ENCODE measurements at places on chromosomes 12 and 14.
A peak's percentile ranks its signal among the peaks of the same experiment; 100 is the strongest.

- H3K36me3 ChIP-seq: peaks cover 24% of the 10 kb centered on the region
- H3K27me3 ChIP-seq: no peaks in the 10 kb centered on the region
- H3K27ac ChIP-seq: peak within 1 kb of the TSS; percentile 91
- H3K4me1 ChIP-seq: peaks cover 36% of the 10 kb centered on the region
- peak; percentile 94 for DNase-seq
Measured at GRCh38 chr12:43805860-43806736, at the start of gene TWF1. Gene TWF1, minus strand, starts transcription at chr12:43806317. Its CDS starts 72 bp downstream, at chr12:43806245.

DNA sequence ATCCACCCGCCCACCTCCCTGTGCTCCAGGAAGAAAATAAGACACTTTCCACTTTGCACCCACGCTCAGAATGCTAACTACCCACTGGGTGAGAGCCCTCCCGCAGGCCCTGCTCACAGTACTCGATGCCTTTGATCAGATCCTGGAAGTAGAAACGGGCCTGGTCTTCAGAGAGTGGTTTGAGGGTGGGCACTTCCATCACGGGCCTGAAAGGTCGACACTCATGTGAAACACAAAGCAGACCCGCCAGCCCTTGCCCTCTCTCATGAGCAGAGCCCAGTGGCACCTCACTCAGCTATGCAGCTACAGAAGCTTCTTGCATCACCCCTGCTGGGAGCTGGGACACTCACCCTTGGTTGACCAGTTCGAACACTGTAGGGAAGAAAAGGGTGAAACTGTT lies 41.1 kb downstream of the CAMKK2 start:
- DNase-seq: no peak
- no peak overlapping the region for H3K27ac ChIP-seq
- no peaks in the 10 kb centered on the region for H3K4me1 ChIP-seq
- H3K36me3 ChIP-seq: peaks cover 19% of the 10 kb centered on the region
- H3K27me3 ChIP-seq: no peaks in the 10 kb centered on the region
- no peak overlapping the region for H3K4me3 ChIP-seq

DNA sequence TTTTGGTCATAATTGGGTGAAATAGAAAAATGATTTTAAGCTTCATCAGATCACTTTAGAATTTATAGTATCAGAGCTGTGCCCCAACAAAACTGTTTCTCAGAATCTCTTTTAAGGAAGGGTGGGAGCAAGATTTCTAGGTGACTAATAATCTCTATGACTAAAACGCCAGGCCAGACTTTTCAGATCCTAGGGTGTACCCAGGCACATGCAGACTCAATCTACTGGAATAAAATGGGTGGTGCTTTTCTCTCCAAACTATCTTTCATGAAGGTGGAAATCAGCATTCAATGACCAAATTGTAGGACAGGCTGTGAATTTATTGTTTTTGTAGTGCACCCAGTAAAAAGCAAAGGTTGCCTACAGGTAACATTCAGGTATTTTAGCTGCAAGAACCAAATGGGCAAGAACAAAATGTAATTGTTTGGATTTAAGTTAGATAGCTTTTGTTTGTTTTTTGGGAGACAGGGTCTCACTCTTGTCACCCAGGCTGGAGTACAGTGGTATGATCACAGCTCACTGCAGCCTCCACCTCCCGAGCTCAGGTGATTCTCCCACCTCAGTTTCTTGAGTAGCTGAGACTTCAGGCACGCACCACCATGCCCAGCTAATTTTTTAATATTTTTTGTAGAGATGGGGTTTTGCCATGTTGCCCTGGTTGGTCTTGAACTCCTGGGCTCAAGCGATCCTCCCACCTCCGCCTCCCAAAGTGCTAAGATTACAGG lies 49.5 kb downstream of the PPP2R5C start:
- H3K4me3 ChIP-seq: peak overlapping the region; percentile 75
- H3K27me3 ChIP-seq: no peaks in the 10 kb centered on the region
- DNase-seq: no peak
- H3K27ac ChIP-seq: peak overlapping the region; percentile 95
- peaks cover 9% of the 10 kb centered on the region for H3K36me3 ChIP-seq

- peaks cover 20% of the 10 kb centered on the region for H3K4me1 ChIP-seq
- no peak overlapping the region for H3K4me3 ChIP-seq
- no peaks in the 10 kb centered on the region for H3K27me3 ChIP-seq
- H3K36me3 ChIP-seq: no peaks in the 10 kb centered on the region
- no peak for DNase-seq
Measured at GRCh38 chr14:31944256-31945073, 132.6 kb upstream of the ARHGAP5 start.

DNA sequence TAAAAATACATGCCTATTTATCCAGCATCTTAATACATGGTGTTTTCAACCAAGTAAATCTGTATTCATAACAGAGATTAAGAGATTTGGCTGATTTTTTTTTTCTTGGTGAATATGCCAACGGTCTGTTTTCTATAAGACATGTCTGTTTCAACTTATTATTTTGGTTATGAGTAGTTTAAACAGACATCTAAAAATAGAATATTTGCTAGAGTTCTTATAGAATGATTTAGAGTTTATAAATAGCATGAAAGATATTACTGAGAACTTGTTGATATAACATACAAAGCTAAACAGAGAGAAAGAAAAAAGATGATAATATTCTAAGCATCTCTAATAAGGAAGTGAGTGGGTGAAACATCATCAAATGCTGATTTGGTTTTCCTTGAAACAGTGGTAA lies 199.9 kb downstream of the CCDC91 start:
- H3K4me3 ChIP-seq: no peak overlapping the region
- H3K27ac ChIP-seq: no peak overlapping the region
- DNase-seq: no peak
